ENCODE measurements at places on chromosomes 6 and 20.
A peak's percentile ranks its signal among the peaks of the same experiment; 100 is the strongest.

- DNase-seq, result no peak
These were observed 124.5 kb upstream of the GJE1 start for GRCh38 chr6:142008016-142008735.

DNA sequence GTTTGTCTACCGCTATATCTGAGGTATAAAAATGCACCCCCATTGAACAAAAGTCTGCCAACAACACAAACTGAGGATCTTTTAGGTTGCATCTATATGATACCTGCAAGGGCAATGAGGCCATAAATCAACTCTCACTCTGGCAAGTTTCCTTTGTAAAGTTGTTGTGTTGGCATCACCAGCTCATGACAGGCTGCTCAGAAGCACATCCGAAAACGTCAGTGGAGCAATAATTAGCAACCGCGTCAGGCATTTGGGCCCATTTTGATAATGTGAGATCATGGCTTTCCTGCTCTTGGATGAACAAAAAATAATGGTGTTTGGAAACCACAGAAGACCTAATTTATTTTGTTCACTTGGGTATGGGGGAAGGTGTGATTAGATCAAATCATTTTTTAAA is 12.0 kb upstream of the SLC22A3 start:
- DNase-seq, result no peak

DNA sequence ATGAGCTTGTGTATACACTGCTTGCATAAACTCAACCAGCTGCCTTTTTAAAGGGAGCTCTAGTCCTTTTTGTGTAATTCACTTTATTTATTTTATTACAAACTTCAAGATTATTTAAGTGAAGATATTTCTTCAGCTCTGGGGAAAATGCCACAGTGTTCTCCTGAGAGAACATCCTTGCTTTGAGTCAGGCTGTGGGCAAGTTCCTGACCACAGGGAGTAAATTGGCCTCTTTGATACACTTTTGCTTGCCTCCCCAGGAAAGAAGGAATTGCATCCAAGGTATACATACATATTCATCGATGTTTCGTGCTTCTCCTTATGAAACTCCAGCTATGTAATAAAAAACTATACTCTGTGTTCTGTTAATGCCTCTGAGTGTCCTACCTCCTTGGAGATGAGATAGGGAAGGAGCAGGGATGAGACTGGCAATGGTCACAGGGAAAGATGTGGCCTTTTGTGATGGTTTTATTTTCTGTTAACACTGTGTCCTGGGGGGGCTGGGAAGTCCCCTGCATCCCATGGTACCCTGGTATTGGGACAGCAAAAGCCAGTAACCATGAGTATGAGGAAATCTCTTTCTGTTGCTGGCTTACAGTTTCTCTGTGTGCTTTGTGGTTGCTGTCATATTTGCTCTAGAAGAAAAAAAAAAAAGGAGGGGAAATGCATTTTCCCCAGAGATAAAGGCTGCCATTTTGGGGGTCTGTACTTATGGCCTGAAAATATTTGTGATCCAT is 15.3 kb downstream of the TNFAIP3 start:
- DNase-seq, result no peak

- no peak for DNase-seq
These were observed 61.0 kb downstream of the PKIB start for GRCh38 chr6:122671251-122671650.

DNA sequence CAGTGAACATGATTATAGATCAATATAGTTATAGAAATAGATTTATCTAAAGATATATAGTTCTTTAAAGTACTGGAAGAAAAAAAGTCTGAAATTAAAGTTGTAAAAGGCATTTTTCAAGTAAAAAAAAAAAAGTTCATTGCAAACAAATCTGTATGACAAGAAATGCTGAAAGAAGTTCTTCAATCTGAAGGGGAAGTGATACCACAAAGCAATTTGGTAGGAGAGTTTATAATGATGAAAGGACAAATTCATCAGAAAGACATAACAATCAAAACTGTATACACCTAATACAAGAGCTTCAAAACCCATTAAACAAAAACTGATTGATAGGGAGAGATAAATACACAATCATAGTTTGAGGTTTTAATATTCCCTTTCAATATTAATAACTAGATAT is 14.1 kb downstream of the HUS1B start:
- no peak for DNase-seq

DNA sequence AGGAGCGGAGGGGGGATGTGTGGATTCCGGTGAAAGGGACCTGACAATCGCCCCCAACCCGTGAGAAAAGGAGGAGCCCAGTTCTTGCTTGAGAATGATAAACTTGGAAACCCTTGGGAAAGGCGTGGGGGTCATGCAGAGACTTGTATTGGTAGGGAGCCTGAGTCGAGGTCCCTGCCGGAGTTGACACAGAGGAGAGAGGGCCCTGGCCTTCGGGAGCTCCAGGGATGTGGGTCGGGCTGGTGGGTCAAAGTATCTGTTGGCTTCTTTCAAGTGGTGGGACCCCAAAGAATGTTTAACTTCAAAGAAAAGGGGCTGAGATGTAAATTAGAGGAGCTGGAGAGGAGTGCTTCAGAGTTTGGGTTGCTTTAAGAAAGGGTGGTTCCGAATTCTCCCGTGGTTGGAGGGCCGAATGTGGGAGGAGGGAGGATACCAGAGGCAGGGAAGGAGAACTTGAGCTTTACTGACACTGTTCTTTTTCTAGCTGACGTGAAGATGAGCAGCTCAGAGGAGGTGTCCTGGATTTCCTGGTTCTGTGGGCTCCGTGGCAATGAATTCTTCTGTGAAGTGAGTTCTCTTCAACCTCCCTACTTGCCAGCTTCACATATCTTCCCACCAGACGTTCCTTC is 571 bp downstream of the CSNK2B start:
- no peak for DNase-seq

- DNase-seq, result peak; percentile 71
These were observed at the start of gene BEND6 for GRCh38 chr6:56954403-56955170. TSS of gene BEND6 (plus strand) at chr6:56955107. CDS start at chr6:56981811, 26,704 bp downstream.

DNA sequence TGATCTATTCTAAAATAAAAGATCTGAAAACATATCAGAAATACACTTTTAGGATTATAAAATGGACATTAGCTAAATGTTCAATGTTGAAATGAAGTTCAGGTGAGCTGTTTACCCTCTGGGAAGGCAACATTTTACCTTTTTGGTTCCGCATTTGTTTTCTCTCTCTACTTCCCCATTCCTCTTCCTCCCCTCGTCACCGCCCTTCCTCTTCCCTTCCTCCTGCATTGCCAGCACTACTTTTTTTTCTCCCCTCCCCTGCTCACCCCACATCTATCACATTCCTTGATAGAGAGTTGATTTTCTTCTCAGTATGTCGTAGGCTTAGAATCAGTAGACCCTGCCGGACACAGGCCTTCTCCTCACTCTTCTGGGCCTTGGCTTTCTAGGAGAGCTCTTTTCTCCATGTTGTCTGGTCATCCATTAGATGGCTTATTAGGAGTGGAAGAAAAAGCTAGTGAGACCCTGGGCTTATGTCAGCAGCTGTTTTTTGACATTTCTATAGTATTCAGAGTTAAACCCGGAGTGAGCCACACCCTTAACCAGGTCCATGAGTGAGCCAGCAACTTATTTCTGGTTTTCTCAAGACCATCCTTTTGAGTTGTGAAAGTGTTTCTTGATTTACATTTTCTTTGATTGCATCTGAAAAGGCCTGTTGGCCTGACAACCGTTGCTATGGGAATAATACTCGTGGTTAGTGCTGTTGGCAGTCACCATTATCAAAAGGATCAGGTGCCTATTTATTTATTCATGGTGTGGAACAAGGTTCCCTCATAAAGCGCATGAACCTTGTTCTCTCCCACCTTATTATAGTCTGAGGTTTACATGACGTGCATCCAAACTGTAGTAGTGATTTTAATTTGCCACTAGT is 90.9 kb downstream of the DTD1 start:
- DNase-seq, result peak; percentile 54

DNA sequence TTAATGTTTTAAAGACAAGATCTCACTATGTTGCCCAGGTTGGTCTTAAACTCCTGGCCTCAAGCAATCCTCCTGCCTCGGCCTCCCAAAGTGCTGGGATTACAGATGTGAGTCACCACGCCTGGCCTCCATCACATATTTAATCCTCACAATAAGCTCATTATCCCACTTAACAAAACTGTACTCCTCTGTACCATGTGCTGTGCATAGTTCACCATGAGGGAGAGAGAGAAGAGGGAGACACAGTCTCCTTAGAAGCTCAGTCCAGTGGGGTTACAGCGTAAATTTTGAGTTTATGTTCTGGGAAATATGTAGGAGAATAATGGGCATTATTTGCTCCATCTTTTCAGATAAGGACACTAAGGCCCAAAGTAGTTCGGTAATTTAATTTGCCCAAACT is 7.9 kb upstream of the CPNE5 start:
- DNase-seq, result no peak

GRCh38 chr6:136831873-136832562 is 9.6 kb downstream of the PEX7 start:
- no peak for DNase-seq

DNA sequence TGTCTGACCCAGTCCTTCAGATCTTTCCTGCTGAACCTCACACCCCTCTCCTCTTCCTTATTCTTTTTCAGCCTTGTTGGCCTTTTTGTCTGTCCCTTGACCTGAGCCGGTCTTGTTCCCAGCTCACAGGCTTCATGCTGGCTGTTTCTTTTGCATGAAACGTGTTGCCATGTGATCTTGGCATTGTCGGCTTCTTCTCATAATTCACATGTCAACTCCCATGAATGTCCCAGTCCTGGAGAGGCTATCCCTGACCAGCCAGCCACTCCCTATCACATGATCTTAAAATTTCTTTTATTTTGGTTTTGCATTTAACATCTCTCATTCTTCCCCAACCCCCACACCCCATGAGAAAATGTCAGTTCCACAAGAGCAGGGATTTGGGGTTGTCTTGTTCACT is 131.2 kb upstream of the TSHZ2 start:
- DNase-seq, result no peak

DNA sequence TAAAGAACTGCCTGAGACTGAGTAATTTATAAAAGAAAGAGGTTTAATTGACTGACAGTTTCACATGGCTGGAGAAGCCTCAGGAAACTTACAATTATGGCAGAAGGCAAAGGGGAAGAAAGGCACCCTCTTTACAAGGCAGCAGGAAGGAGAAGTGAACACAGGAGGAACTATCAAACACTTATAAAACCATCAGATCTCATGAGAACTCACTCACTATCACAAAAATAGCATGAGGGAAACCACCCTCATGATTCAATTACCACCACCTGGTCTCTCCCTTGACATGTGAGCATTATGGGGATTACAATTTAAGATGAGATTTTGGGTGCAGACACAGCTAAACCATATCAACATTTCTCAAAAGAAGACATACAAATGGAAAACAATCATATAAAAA is 266.3 kb downstream of the EPM2A start:
- DNase-seq, result no peak

DNA sequence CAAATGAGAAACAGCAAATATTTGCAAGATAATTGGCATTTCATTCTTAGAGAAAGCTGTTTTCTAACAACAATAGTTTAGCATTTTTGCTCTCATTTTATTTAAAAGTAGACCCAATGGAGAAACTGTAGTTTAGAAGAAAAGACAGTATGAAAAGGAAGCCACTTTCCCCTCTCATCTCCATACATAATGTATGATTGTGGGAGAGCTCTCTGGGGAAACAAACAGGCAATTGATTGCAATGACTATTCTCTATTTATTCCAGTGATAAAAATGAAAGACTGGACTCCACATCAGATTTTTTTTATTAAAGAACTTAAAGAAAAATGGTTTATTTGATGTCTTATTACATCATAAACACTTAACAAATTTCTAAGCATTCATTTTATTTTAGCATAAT is 116.8 kb upstream of the SASH1 start:
- no peak for DNase-seq

DNA sequence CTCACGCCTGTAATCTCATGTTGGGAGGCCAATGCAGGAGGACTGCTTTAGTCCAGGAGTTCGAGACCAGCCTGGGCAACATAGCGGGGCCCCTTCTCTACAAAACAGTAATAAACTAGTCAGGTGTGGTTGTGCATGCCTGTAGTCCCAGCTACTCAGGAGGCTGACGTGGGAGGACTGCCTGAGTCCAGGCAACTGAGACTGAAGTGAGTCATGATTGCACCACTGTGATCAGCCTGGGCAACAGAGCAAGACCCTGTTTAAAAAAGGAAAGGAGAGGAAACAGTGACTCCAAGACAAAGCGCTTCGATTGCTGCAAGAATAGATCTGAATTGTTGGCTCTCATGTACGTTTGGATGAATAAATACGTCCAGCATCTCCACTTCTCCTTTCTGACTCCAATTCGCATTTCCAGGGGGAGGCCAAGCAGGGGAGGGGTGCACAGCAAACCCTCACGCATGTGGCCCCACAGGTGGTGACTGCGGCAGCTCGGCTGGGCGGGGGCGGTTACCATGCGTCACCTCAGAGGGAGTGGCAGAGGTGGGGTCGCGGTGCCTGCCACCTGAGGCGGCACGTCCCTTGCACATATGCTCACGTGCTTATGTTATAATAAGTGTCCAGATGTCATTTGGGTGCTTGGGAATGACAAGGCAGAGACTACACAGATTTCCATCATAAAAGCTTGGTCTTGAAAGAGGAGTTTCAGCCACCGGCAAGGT is 95.1 kb upstream of the MPC1 start:
- no peak for DNase-seq

- no peak for DNase-seq
These were observed 76.8 kb downstream of the SAMD5 start for GRCh38 chr6:147585256-147585655.

- no peak for DNase-seq
These were observed 135.5 kb downstream of the MYLK4 start for GRCh38 chr6:2615251-2615650.

DNA sequence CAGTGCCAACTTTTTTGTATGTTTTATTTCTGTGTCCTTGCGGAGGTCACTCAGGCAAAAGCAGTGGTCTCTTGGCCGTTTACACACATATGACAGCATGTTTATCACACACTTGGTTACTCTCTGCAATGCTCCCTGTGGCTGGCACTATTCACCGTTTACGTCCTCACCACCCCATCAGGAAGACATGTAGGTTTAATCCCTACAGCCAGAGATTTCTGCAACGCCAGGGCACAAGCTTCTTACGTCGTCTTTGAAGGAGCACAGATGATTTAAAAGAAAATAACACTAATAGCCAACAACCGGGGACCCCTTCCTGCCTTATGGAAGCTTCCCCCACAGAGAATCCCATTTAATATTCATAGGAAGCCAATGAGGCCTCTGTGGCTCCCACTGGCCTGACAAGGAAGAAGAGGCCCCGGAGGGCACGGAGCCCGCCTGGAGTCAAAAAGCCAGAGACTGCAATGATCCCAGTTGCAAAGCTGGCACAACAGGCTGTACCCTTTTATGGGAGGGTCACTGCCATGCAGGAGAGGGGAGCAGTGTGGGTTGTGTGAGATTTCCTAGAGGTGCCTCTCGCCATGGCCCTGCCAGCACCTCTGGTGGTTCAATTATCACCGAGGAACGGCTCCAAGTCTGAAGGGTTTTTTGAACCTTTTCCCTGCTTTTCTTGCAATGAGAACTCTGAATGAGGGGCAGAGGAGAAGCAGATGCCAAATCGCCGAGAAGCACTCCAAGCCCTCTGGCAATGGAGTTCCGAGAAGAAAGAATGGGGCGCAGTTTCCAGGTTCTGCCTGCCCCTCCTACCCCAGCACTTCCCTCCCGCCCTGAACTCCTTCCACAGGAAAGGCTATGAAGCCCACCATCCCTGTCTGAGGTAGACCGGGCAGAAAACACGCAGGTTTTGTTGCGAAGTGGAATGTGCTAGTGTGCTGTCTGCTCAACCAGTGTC is 96.2 kb downstream of the THBS2 start:
- DNase-seq, result no peak

GRCh38 chr20:48058611-48059559 is 273.6 kb upstream of the SULF2 start:
- no peak for DNase-seq

Data from NCI-H774 (cell line).